NCI-H1092 treated with DMSO at 0.1 percent for 48 hours (cell line): ENCODE measurements at places on chromosomes 3 and 15.

GRCh38 chr3:70531063-70531657, 218.7 kb upstream of the MDFIC2 start:
- DNase-seq = peak; percentile 5

GRCh38 chr15:60798821-60799220, 319.9 kb upstream of the ICE2 start:
- DNase-seq = no peak

- DNase-seq = no peak
Observed at GRCh38 chr3:160869825-160870224, 113.8 kb downstream of the PPM1L start.

GRCh38 chr3:23404246-23404645, 201.1 kb downstream of the UBE2E2 start:
- DNase-seq = no peak

- DNase-seq = no peak
Observed at GRCh38 chr15:99732124-99732750, 1.0 kb downstream of the LYSMD4 start.

GRCh38 chr3:183498634-183499033, 56.9 kb downstream of the KLHL6 start:
- DNase-seq = no peak
